Smooth muscle cell of the umbilical artery (primary cell): ENCODE measurements at places on chromosomes 16 and 17. TPM values are rescaled to one million over a fixed set of nuclear protein-coding genes. Genes with fewer than 3 reads are reported as not detected.

Gene HOXB7
- 3.3 and 3.4 TPM in 2 replicates for total RNA-seq

Gene SLC47A2
- total RNA-seq = not detected in 2 replicates

Gene KRT24
- not detected in 2 replicates for total RNA-seq

Gene CPSF4L
- not detected in 2 replicates for total RNA-seq

Gene ADAMTS18
- total RNA-seq = under 0.01 TPM in 1 of 2 replicates, not detected in the other

Gene FGF11
- total RNA-seq = 5.3 and 7.2 TPM in 2 replicates

Gene SOX9
- 1.8 and 11.9 TPM in 2 replicates for total RNA-seq

Gene GNGT2
- not detected in 2 replicates for total RNA-seq

Gene NLGN2
- total RNA-seq = 15.1 and 24.1 TPM in 2 replicates

Gene DDX52
- 18.7 and 25.4 TPM in 2 replicates for total RNA-seq
